ENCODE measurements at places on chromosomes 7 and 10. TPM values are rescaled to one million over a fixed set of nuclear protein-coding genes. Genes with fewer than 3 reads are reported as not detected.
A peak's percentile ranks its signal among the peaks of the same experiment; 100 is the strongest.

CALHM1 gene
- not detected for polyA plus RNA-seq

CLCN1 gene
- 2.7 TPM for polyA plus RNA-seq

SPDYE6 gene
- 6.7 TPM for polyA plus RNA-seq

CALCR gene
- polyA plus RNA-seq: 0.76 TPM

MMP21 gene
- polyA plus RNA-seq: not detected

SORBS1 gene
- 46.6 TPM for polyA plus RNA-seq

ACSM6 gene
- polyA plus RNA-seq: not detected

AQP1 gene
- 55.8 TPM for polyA plus RNA-seq

CYP3A5 gene
- 0.55 TPM for polyA plus RNA-seq

CNPY1 gene
- 0.25 TPM for polyA plus RNA-seq

DNA sequence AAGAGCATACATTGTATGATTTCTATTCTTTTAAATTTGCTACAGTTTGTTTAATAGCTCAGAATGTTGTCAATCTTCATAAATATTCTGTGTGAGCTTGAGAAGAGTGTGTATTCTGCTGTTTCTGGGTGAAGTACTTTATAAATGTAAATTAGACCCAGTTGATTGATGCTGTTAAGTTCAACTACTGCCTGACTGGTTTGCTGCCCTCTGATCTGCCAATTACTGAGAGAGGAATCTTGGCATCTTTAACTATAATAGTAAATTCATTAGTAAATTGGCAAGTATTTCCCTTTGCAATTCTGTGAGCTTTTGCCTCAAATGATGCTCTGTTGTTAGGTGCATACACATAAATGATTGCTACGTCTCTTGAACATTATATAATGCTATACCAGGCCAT lies 255.1 kb upstream of the PLXDC2 start:
- no peak for DNase-seq

DNA sequence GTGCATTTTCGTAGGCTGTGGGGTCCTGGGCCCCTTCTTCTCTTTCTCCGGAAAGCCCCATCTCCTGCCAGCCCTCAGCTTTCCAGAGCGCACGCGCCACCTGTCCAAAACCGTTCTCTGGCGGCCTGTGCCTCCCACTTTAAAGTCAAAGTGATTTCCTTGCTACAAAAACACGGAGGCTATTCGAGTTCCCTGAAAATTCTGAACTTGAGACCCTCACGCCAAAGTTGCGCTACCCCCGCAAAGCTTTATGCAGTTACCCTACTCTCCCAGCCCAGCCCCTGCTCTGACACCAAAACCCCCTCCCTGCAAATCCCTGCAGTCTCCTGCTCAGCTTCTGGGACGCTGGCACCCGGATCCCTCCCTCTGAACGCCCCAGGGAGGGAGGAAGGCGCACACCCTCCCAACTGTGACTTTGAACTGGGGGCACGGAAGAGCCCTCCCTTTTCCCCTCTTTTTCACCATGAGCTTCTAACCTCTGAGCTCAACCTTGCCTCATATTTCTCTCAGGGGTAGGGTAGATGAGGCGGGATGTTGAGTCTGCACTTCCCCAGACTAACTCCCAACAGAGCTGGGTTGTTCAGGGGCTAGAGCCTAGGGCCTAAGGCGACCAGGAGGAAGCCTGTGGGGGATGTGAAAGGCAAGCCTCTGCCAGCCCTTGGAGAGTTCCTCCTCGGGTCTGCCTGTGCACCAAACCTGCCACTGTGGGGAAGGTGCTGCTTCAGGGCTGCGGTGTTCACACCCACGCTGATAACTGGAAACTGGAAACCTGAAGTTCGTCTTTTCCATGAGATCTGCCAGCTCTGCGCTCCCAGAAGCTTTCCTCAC lies 2.7 kb upstream of the PAX4 start:
- DNase-seq: no peak

DNA sequence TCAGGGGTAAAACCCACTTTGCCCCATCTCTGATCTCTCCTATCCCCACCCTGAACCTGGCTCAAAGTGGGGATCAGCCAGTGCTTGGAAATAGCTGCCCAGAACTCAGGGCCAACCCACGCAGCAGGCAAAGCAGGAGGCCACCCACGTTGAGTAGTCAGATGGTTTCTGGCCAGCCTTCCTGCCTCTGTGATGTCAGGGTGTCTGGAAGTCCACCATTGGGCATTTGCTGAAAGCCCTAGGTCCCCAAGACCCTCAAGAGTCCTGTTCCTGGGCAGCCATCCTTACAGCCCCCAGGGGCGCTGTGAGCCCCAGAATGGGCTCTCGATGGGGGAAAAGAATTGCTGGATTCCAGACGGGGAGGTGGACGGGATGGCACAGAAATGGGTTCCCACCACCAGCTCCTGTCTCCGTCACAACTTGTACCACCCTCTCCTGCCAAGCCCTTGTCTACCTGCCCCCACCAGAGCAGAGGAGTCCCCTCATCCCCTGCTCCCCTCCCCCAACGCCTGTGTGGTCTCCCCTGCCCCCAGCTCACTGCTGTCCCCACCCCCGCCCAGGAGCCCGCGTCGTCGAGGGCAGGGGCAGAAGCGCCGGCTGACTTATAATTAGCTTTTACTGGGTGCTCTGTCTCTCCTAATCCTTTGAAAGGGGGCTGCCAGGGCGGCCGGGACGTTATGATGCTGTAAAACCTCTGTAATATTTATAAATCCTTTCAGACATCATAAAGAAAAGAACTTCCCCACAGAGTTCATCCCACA lies 3.9 kb downstream of the MYL10 start:
- DNase-seq: peak; percentile 68

GRCh38 chr10:117217196-117217761 lies 20.0 kb downstream of the KCNK18 start:
- peak; percentile 29 for DNase-seq

- DNase-seq: no peak
Measured at GRCh38 chr7:37382546-37383088, 66.0 kb downstream of the ELMO1 start.

DNA sequence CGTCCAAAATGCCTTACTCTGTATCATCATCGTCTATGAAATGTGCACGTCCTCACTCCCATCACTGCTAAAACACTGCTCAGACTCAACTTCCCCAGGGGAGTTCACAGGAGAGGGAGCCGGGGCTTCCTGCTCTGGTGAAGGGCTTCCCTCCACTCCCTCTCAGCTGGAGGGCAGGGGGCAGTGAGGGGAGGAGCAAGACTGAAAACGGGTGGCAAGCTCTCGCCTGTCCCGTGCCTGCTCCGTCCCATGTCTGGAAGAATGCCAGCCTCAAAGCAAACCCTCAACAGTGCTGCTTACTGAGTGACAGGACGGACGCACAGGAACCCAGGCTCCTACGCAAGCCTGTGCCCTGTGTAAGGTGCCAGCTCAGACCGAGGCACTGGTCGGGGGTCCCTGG lies 25.1 kb downstream of the PRKAG2 start:
- peak; percentile 43 for DNase-seq

- no peak for DNase-seq
Measured at GRCh38 chr7:115499956-115500355, 530.6 kb downstream of the TFEC start.

- no peak for DNase-seq
Measured at GRCh38 chr10:78905957-78906308, 162.8 kb upstream of the ZMIZ1 start.
